HT1080 (cell line): ENCODE measurements at places on chromosomes 6 and 20. TPM values are rescaled to one million over a fixed set of nuclear protein-coding genes. Genes with fewer than 3 reads are reported as not detected.

Gene TFAP2C
- 8.3 and 11.7 TPM in 2 replicates for total RNA-seq

Gene BLTP3A
- 4.7 and 7.1 TPM in 2 replicates for total RNA-seq

Gene NOX3
- not detected in 2 replicates for total RNA-seq

Gene PSMB9
- total RNA-seq = 16.5 and 32.5 TPM in 2 replicates

Gene TENT5A
- 3.4 and 4.0 TPM in 2 replicates for total RNA-seq

Gene ELOVL2
- 2.3 and 3.3 TPM in 2 replicates for total RNA-seq

Gene DYNLT2
- 0.90 and 1.4 TPM in 2 replicates for total RNA-seq

Gene SYS1
- total RNA-seq = 16.2 and 28.9 TPM in 2 replicates

Gene STMND1
- not detected in 2 replicates for total RNA-seq

Gene HTR1B
- total RNA-seq = not detected in 2 replicates

Gene HLA-DMB
- total RNA-seq = 0.07 and 0.16 TPM in 2 replicates

Gene MYT1
- not detected in 2 replicates for total RNA-seq

Gene PTPRT
- total RNA-seq = not detected in 2 replicates

Gene PPT2
- total RNA-seq = 20.4 and 90.2 TPM in 2 replicates

Gene OVOL2
- total RNA-seq = 0.34 TPM in 1 of 2 replicates, not detected in the other

Gene WFDC5
- total RNA-seq = not detected in 2 replicates

Gene CLPSL2
- total RNA-seq = not detected in 2 replicates

Gene RAD21L1
- 0.17 and 0.59 TPM in 2 replicates for total RNA-seq

Gene FAM209A
- not detected in 2 replicates for total RNA-seq

Gene CCDC167
- total RNA-seq = 19.5 and 33.1 TPM in 2 replicates

Gene ANKRD6
- total RNA-seq = 1.0 and 1.2 TPM in 2 replicates

Gene DNAH8
- total RNA-seq = not detected in 2 replicates

Gene DEFB132
- total RNA-seq = not detected in 2 replicates

Gene TTLL9
- total RNA-seq = not detected in 2 replicates

Gene FRK
- under 0.01 and 0.02 TPM in 2 replicates for total RNA-seq

Gene OPN5
- total RNA-seq = not detected in 2 replicates

Gene NNAT
- not detected in 2 replicates for total RNA-seq

Gene REM1
- total RNA-seq = not detected in 2 replicates

Gene SLCO4A1
- 45.5 and 55.7 TPM in 2 replicates for total RNA-seq

Gene TRAPPC3L
- total RNA-seq = 0.06 TPM in 1 of 2 replicates, not detected in the other

Gene CGA
- 0.13 TPM in 1 of 2 replicates, not detected in the other for total RNA-seq

Gene SLC32A1
- total RNA-seq = not detected in 2 replicates

Gene SYNGAP1
- 1.4 and 1.7 TPM in 2 replicates for total RNA-seq

Gene MYLK2
- total RNA-seq = 0.70 and 1.0 TPM in 2 replicates
